ENCODE measurements at places on chromosomes 16 and 17. TPM values are rescaled to one million over a fixed set of nuclear protein-coding genes. Genes with fewer than 3 reads are reported as not detected.

DNA sequence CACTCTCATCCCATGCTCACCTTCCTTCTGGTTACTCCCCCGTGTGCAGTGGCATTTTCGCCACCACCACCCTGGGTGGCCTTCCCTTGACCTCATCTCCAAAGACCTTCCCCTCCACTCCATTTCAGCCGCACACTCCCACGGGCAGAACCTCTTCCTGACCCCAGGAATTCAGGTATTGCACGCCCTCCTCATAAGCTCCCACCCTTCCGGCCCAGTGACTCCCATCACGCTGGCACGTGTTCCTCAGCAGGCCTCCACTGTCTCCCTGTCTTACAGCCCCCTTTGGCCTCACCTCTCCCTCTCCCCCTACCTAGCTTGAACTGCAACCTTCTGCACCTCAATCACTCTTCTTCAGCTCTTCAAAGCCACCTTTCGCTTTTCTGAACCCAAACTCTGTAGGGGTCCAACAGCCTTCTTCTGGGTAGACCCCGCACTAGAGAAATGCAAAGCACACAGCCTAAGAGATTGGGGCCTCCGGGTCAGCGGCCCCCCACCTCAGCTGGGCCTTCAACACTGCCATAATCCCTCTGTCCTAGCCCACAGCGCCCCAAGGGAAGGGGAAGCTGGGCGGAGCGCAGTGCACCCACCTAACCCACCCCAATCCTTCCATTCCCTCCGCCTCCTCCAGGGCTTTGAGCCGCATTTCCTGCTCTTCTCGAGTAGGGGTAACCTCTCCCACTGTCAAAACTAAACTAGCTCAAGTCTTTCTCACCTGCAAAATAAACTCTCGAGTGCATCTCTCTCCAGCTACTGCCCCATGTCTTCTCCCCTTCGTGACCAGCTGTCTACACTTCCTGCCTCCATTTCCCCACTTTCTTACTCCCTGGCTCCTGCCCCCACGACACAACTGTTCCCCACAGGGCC is 1.7 kb upstream of the TMEM97 start:
- DNase-seq = no peak

- no peak for DNase-seq
Measured at GRCh38 chr16:6964679-6965078, 368.0 kb upstream of the RBFOX1 start.

- DNase-seq = peak; percentile 87
Measured at GRCh38 chr17:81254955-81255717, 16.0 kb downstream of the NDUFAF8 start.

GRCh38 chr17:82384051-82384729 is 12.6 kb downstream of the UTS2R start:
- no peak for DNase-seq

DNA sequence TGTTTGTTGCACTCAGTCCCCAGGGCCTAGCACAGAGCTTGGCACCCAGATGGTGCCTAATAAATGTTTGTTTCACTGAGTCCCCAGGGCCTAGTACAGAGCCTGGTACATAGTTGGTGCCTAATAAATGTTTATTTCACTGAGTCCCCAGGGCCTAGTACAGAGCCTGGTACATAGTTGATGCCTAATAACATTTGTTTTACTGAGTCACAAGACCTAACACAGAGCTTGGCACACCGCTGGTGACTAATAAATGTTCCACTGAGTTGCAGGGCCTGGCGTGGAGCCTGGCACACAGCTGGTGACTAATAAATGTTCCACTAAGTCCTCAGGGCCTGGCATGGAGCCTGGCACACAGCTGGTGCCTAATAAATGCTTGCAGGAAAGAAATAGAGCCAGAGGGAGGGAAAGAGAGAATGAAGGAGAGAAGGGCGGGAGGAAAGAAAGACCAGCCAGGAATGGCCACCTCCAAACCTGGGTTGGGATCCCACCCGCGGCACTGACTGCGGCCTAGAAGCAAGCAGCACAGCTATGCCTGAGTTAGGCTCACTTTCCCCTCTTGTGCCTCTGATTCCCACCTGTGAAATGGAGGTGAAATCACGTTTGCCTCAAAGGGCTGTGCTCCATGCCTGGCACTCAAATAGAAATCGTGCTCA is 7.5 kb downstream of the SLC5A11 start:
- no peak for DNase-seq

DNA sequence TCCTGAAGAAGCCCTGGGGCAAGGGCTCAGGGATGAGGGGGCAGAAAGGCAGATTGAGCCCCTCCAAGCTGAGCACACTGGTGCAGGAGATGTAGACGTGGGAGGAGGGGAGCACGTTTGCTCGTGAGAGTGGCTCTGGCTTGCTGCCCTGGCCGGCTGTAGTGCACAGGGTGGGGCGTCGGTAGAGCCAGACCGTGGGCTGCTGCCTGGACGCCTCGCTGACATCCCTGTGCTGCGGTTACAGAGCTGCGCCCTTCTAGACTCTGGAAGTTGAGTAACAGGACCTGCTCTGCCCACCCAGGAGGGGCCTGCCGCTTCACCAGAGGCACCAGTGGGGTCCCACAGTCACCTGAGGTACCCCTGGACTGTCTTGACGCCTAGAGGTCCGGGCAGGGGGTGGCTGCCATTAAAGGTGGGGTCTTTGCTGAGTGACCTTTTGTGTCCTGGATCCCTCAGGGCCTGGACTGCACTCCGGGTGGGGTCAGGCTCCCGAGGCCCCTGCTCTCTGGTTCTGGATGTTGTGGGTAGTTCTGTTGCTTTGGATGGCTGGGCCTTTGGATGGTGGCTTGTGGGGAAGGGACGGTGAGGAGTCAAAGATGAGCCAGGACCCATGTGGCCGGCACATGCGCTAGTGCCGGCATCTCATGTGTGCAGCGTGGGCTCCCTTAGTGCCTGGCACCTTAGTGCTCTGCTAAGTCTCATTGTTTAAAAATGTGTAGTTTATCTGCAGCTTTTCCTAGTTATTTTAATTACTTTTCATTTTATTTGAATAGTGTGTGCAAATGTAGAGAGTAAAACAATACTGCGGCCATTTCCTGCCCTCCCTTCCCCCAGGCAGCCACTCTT is 41.7 kb downstream of the PGS1 start:
- DNase-seq = no peak

GRCh38 chr16:81595629-81596292 is 151.2 kb downstream of the CMIP start:
- DNase-seq = no peak

- no peak for DNase-seq
Measured at GRCh38 chr17:11908711-11909146, 88.5 kb downstream of the ZNF18 start.

GRCh38 chr16:23324727-23325126 is 22.6 kb downstream of the SCNN1B start:
- DNase-seq = peak; percentile 94

DNA sequence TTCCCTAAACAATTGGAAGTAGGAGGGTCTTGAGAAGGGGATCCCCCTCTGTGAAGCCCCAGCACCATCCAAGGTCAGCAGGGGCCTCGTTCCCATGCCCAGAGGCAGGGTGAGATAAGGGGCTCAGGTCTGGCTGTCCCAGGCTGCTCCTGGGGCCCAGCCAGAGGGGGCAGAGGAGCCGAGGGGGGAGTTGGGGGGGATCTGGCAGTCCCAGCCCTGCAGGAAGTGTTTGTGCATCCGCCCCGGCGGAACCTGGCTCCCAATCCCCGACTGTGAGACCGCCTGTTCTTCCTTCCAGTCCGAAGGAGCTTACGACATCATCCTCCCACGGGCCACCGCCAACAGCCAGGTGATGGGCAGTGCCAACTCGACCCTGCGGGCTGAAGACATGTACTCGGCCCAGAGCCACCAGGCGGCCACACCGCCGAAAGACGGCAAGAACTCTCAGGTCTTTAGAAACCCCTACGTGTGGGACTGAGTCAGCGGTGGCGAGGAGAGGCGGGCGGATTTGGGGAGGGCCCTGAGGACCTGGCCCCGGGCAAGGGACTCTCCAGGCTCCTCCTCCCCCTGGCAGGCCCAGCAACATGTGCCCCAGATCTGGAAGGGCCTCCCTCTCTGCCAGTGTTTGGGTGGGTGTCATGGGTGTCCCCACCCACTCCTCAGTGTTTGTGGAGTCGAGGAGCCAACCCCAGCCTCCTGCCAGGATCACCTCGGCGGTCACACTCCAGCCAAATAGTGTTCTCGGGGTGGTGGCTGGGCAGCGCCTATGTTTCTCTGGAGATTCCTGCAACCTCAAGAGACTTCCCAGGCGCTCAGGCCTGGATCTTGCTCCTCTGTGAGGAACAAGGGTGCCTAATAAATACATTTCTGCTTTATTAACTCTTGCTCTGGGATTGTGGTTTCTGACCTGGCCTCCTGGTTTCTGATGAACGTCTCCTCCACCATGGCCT is 14.9 kb downstream of the GPRC5C start:
- DNase-seq = no peak

- DNase-seq = peak; percentile 37
Measured at GRCh38 chr17:43418441-43419374, 19.9 kb downstream of the ARL4D start.

The MYOCD gene
- 15.9 TPM for total RNA-seq

The RFWD3 gene
- 18.7 TPM for total RNA-seq
